ENCODE measurements at places on chromosomes 4 and X. TPM values are rescaled to one million over a fixed set of nuclear protein-coding genes. Genes with fewer than 3 reads are reported as not detected.

The ASMT gene
- not detected for total RNA-seq

GRCh38 chrX:69556060-69557011, 52.2 kb downstream of the NALF2 start:
- DNase-seq, result no peak

The SHOX gene
- total RNA-seq, result not detected

GRCh38 chrX:1391707-1392375, at the start of gene SLC25A6:
Gene SLC25A6, minus strand, starts transcription at chrX:1392113. Its CDS starts 104 bp downstream, at chrX:1392009.
- peak; percentile 99 for DNase-seq

The ATP2B3 gene
- total RNA-seq, result not detected

The STOX2 gene
- total RNA-seq, result 8.5 TPM

- no peak for DNase-seq
Measured at GRCh38 chr4:113328514-113328913, 279.1 kb downstream of the ANK2 start.

The XIAP gene
- 28.9 TPM for total RNA-seq

Data from Right ventricle myocardium superior (tissue), 1 donor.